Heart left ventricle (tissue), 16 donors: ENCODE measurements at places on chromosomes 6 and 20. TPM values are rescaled to one million over a fixed set of nuclear protein-coding genes. Genes with fewer than 3 reads are reported as not detected.
A peak's percentile ranks its signal among the peaks of the same experiment; 100 is the strongest.

Gene PLG
- total RNA-seq: not detected

Gene TMC2
- not detected for total RNA-seq

Gene KCNK16
- total RNA-seq: not detected

Gene MYO6
- total RNA-seq: 4.8 TPM

DNA sequence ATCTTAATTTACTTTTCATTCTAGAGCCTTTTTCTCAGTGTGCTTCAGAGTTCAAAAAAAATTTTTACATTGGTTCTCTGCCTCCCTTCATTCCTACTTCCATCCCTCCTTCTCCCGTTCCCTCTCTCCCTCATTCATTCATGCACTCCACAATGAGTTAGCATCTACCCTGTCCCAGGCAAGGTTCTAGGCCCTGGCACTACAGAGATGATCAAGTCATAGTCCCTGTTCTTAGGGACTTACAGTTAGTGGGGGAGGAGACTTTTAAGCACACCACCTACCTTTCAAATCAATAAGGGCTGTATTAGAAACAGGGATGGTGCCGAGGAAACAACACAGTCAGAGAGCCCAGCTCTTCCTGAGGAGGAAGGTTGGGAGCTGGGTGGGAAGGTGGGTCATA is 40.3 kb downstream of the MAP3K5 start:
- H3K36me3 ChIP-seq: no peaks in the 10 kb centered on the region
- H3K4me3 ChIP-seq: no peak overlapping the region
- H3K4me1 ChIP-seq: peaks cover 48% of the 10 kb centered on the region

DNA sequence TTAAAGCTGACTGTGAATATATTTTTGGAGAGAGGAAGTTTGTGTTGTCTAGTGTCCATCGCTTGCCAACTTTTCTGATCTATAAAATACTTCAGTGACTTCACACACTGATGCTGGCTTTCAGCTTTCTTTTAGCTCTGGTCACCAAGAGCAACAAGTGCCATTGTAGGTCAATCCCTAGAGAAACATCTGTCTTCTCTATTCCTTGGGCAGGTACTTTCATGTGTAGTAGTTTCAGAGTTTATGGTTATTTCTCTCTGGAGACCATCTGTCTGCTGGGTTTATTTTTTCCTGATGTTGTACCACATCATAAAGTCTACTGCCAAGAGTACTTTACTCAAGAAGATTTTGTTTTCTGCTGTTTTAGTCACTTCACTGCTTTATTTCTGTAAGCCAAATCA is 249.9 kb downstream of the KHDC1L start:
- no peaks in the 10 kb centered on the region for H3K4me1 ChIP-seq
- DNase-seq: no peak
- no peak overlapping the region for H3K4me3 ChIP-seq
- H3K27me3 ChIP-seq: no peaks in the 10 kb centered on the region
- H3K27ac ChIP-seq: no peak overlapping the region

DNA sequence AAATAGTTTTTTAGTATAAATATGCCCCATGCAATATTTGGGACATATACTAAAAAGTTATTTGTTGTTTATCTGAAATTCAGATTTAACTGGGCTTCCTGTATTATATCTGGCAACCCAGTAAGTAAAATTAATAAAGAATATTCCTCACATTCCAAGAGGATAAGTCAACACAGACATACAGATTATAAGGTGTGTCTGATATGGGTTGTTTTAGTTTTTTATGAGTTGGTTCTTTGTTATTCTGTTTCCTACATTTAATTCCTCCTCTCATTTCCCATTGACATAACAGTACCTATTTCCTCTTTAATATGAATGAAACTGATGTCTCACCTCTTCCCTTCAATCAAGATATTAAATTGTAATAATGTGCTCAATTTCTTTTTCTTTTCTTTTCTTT is 1.7 kb upstream of the PLA2G7 start:
- H3K4me1 ChIP-seq: no peaks in the 10 kb centered on the region
- no peaks in the 10 kb centered on the region for H3K27me3 ChIP-seq
- H3K4me3 ChIP-seq: no peak overlapping the region
- H3K27ac ChIP-seq: no peak overlapping the region

DNA sequence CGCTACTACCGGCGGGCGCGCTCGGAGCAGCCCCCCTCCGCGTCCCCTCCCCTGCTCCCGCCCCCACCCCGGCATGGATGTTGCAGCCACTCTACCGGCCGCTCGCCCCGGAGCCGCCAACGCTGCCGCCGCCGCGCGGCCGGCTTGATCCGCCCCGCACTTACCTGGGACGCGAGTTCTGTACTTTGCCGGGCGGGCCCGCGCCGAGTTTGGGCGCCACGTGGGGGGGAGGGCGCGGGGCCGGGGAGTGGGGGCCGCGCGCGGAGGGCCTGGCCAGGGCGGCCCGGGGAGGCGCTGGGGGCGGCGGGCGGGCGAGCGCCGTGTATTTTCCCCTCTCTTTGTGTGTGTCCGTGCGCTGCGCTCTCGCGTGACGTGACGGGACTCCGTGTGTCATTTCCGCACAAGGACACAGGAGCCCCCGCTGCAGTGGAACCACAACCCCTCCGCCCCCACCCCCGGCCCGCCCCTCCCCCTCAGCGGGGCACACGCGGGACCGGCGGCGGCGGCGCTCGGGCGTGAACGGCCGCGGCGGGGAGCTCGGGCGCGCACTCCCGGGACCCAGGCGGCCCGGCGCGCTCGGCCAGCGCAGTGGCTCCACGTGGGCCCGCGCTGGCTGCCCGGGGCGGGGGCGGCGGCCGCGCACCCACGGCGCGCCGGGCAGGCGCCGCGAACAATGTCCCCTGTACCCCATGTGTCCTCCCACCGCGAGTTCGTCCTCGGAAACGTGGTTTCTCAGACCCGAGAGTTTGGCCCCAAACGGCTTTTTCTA is at the start of gene BEND3:
Gene BEND3 (minus strand): TSS at position 590 of the 769 bp plus-strand sequence. CDS start 16,230 bp downstream, outside the sequence.
- H3K36me3 ChIP-seq: no peaks in the 10 kb centered on the region
- H3K27ac ChIP-seq: peak within 1 kb of the TSS; percentile 49

DNA sequence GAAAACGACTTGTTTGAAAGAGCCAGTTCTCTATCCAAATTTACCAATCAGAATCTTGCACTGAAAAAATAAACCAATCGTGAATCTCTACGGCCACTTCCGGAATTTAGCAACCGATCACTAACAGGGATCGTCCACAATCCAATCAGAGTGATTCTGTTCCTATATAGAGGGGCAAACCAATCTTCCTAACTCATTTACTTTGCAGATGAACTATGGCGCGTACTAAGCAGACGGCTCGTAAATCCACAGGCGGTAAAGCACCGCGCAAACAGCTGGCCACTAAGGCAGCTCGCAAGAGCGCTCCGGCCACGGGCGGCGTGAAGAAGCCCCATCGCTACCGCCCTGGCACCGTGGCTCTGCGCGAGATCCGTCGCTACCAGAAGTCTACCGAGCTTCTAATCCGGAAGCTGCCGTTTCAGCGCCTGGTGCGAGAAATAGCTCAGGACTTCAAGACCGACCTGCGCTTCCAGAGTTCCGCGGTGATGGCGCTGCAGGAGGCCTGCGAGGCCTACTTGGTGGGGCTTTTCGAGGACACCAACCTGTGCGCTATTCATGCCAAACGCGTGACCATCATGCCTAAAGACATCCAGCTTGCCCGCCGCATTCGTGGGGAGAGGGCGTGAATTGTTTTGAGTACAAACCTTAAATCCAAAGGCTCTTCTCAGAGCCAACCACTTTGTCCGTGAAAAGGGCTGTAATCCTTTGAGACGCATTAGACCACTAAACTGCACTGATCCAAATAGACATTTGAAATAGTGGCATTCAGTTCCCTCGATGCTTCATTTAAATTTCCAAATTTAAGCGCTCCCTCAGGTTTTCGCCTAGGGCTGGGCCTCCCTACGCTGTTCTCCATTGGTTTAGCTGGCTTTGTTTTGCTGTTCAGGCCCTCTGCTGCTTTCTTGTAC is 138.0 kb downstream of the HFE start:
- no peaks in the 10 kb centered on the region for H3K27me3 ChIP-seq
- no peak for DNase-seq
- H3K4me1 ChIP-seq: peaks cover 7% of the 10 kb centered on the region
- peak overlapping the region; percentile 88 for H3K27ac ChIP-seq
- peak overlapping the region; percentile 58 for H3K4me3 ChIP-seq

- H3K4me1 ChIP-seq: no peaks in the 10 kb centered on the region
Observed at GRCh38 chr20:25496165-25496967, 88.9 kb downstream of the GINS1 start.
